ENCODE measurements at places on chromosomes 12 and 14.

DNA sequence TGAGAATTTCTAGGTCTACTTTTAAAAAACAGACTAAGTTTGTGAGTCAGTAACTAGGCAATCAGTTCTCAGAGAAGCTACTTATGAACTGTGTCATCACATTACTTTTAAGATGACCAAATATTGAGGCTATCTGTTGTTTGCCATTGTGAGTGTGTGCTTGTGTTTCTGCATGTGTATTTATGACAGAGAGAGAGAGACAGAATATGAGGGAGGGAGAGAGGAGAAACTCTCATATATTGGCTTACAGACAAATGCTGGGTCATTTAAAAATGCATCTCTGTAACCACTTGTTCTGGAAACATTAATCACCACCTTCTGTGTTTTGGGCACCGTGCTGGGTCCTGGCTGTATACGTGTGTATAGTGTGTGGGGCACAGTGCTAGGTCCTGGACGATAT lies 161.5 kb upstream of the FRMD6 start:
- no peak for DNase-seq

DNA sequence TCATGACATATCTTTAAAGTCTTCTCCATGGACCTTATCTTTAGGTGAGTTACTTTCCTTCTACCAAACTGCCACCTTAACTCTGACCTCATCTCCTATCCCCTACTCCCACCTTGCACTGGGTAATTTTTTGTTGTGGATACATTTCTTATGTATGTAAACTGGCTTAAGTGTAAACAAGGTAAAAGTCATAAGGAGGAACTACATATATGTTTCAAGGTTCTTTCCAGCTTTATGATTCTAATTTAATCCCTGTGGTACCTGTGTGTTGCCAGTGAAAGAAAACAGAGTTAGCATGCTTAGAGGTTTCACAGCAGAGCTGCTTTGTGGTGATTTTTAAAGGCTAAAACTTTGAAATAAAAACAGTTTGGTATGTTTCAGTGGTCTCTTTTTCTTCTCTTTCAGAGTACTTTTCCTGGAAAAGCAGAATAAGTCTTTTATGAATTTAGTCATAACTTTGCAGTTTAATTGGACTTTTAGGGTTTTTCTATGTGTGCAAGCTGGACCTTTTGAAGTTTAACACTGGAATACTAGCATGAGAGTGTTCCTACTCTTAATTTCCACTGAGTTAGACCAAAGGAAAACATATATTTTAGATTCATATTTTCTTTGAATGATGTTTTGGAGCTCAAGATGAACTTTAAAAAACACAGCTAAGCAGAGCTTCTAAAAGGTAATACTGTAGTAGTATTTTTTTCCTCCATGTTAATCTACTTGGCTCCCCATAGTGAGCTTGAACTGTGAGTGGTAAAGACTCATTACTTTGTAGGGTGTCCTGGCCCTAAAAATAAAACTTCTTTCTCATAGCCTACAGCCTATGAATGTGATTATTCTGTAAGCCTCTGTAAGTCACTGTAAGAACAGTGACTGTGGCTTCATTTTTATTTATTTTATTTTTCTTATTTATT lies 105.4 kb downstream of the FUT8 start:
- no peak for DNase-seq

- DNase-seq = no peak
Measured at GRCh38 chr12:88167384-88167783, 25.3 kb downstream of the TMTC3 start.

DNA sequence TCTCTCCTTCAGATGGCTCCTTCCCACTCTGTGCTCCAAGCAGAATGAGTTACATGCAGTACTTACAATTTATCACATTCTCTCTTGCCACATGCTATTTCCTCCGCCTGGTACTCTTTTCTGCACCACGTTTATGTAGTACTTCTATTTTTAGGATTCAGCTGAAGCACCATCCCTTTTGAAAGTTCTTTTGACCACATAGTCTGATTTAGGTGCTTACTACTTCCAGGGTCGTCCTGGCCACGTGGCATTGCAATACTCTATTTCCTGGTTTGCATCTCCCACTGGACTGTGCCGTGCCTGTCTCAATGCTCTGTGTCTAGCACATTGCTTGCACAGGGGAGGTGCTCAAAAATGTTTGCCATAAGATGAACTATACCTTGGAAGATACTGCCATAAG lies 16.3 kb upstream of the TBC1D30 start:
- no peak for DNase-seq

GRCh38 chr12:7512553-7512952 lies 9.0 kb upstream of the CD163 start:
- DNase-seq = no peak

- no peak for DNase-seq
Measured at GRCh38 chr12:75959506-75959905, 72.1 kb downstream of the PHLDA1 start.

- DNase-seq = no peak
Measured at GRCh38 chr14:34029921-34030334, 79.1 kb upstream of the EGLN3 start.

DNA sequence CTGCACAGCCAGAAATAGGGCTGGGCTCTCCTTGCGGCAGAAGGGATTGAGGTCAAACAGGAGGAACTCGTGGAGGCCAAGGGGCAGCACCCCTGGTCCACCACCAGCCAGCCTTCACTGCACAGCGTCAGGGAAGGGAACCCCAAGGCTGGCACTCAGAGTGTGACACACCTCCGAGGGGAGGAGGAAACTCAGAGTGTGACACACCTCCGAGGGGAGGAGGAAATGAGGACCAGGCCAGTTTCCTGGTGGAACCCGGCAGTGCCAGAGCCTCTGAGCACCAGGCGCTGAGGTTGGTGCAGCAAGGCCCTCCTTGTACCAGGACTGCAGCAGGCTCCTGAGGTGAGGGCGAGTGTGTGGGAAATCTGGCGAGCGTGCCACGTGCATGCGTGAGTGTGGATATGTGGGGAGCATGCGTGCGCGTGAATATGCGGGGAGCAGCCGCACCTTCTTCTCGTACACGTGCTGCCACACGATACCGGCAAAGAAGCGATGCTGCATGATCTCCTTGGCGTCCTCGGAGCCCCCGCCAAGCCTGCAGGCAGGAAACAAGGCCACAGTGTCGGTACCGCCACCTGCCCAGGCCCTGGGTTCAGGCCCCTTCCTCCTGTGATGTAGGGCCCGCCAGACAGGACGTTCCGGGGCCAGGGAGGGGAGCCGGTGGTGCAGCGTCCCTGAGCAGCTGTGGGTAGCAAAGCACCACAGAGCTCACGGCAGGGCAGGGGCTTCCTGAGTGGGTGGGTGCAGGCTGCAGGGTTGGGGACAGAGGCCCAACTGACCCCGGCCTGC lies 19.2 kb downstream of the SIVA1 start:
- no peak for DNase-seq

DNA sequence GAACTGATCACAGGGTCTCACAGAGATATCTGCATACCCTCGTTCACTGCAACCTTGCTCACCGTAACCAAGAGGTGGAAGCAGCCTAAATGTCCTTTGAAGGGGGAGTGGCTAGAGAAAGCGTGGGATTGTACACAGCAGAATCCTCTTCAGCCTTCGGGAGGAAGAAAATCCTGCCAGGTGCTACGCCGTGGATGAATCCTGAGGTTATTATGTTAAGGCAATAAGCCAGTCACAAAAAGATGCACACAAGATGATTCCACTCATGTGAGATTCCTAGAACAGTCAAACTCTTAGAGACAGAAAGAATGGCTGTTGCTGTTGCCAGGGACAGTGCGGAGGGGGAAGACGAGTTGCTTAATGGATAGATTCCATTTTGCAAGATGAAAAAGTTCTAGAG lies 39.6 kb upstream of the SFSWAP start:
- DNase-seq = no peak

- no peak for DNase-seq
Measured at GRCh38 chr12:26939953-26940352, 1.7 kb downstream of the FGFR1OP2 start.

DNA sequence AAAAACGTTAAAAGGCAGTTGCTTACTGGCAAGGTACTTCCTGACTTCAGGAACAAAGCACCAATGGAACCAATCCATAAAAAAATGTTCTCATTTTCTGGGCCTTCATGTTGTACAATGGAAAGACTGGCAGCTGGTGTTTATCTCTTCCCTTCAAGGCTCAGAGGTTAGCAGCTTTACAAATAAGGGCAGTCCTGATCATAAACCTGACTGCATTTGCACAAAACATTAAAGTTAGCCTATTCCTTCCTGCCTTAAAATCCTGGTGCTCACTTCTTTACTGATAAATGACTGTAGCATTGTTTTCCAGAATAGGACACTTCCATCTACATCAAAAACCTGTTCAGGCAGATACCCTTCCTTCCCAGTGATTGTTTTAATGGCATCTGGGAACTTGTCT lies 19.2 kb downstream of the IL26 start:
- no peak for DNase-seq

GRCh38 chr12:3376779-3377455 lies 114.1 kb upstream of the PRMT8 start:
- DNase-seq = no peak

GRCh38 chr12:89084751-89085150 lies 267.6 kb downstream of the DUSP6 start:
- DNase-seq = no peak

DNA sequence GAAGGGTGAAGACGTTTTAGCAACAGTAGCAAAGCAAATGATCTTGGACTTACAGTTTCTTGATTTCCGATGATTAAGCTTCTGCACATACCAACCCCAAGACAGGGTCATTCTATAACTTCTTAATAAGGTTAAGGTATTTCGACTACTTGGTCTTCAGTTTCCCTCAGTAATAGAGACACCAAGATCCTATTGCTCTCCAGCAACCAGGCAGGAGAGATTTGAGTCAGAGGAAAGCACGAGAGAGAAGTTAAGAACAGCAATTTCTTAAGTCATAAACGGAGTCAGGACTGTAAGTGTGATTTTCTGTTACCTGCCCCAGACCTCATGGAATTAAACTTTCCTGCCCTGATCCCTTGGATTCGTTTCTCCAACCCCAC lies 215.6 kb downstream of the TTC8 start:
- DNase-seq = no peak

- no peak for DNase-seq
Measured at GRCh38 chr14:22482085-22482694, 106.8 kb downstream of the DAD1 start.

DNA sequence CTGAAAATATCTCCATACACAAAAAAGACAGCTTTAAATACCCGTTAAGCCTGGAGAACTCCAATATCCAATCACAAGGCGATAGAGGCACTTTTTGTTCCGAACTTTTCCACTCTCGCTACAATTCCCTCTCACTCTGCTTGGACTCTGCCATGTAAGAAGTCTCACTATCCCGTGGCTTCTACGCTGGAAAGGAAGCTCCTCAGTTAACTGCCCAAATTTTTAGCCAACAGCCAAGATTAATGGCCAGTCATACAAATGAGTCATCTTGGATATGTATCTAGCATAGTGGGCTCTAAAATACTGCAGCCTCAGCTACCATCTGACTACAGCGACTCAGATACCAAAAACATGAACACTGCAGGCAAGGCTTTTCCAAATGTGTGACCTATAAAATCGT lies 45.5 kb upstream of the RERGL start:
- DNase-seq = no peak

- no peak for DNase-seq
Measured at GRCh38 chr12:97642911-97643310, 180.3 kb downstream of the RMST start.

DNA sequence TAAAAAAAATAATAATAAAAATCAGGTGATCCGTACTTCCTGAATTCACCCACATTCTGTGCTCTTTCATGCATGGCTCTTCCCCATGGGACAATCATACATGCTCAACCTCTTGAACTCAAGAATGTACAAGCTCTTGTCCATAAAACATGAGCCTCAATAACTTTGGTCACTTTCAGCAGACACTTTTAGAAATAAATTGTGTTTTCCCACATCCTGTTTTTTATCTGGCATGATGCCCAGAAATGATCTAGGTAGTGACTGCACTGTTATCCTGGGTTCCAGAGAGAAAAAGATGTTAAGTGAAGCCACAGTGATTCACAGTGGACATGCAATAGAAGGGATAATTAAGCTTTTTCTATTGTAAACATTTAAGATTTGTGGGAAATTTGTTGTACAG lies 537.6 kb upstream of the TMEM132C start:
- DNase-seq = no peak

GRCh38 chr12:59429766-59430165 lies 166.1 kb upstream of the SLC16A7 start:
- no peak for DNase-seq

- no peak for DNase-seq
Measured at GRCh38 chr14:31977001-31977556, 100.0 kb upstream of the ARHGAP5 start.

- no peak for DNase-seq
Measured at GRCh38 chr12:63083046-63083445, 68.0 kb downstream of the AVPR1A start.

GRCh38 chr12:56873382-56873781 lies 60.8 kb downstream of the SDR9C7 start:
- DNase-seq = no peak

- no peak for DNase-seq
Measured at GRCh38 chr12:128660532-128661225, 163.1 kb downstream of the SLC15A4 start.

DNA sequence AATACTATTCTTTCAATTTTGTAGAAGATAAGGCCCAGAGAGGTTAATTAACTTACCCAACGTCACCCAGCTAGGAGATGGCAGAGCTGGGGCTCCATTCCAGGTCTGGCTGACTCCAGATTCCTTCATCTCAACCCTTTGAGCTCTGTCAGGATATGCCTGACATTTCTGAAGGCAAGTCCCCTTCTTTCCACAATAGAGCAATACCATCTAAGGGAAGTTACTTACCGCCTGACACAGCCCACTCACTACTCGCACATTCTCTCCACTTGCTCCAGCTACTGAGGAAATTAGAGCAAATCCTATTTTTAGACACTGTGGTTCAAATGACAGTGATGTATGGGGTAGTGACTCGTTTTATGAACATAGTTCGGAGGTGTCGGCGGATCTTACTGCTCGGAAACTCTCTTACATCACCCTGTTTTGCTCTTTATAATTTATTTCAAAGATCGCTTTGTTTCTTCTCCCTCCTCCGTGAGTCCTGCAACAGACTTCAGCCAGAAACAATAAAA lies 2.0 kb upstream of the WSCD2 start:
- no peak for DNase-seq
